ENCODE measurements at places on chromosomes 4 and X. TPM values are rescaled to one million over a fixed set of nuclear protein-coding genes. Genes with fewer than 3 reads are reported as not detected.

The CENPVL1 gene
- not detected for total RNA-seq

The GLRB gene
- total RNA-seq, result 2.9 TPM

The SPATA4 gene
- total RNA-seq, result 1.6 TPM

The TEC gene
- total RNA-seq, result under 0.01 TPM

The TLR10 gene
- total RNA-seq, result 2.0 TPM

DNA sequence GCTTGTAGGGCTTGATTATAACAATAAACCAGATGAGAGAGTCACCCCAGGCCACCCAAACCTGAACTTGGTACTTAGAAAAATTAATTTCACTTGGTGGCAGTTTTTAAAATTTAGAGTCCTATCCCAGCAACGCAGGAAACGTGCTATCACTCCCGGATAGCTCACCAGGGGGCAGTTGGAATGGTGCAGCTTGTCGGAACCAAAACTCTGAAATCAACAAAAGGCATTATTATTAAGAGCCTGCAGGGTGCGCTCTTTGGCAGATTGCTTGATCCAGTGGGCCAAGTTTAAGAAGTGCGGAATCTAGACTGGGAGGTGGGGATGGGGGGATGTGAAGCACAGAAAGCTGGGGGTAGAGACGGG lies 2.4 kb downstream of the FRAS1 start:
- no peak for DNase-seq

DNA sequence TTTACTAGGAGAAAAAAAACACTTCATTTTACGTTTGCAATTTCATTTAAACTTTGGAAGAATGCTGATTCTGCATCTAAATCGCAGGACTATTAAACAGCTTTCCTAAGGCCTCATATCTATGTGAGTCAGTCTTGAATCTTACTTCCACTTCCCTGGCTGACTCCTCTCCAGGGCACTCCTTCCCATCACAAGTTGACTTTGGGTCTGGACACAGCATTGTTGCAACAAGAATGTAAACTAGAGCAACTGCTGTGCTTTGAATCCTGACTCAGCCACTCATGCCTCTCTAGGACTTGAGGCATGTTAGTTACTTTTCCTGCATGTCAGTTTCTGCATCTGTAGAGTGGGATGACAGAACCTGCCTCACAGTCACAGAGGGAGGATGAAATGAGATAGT lies 413.8 kb downstream of the FAT4 start:
- no peak for DNase-seq

DNA sequence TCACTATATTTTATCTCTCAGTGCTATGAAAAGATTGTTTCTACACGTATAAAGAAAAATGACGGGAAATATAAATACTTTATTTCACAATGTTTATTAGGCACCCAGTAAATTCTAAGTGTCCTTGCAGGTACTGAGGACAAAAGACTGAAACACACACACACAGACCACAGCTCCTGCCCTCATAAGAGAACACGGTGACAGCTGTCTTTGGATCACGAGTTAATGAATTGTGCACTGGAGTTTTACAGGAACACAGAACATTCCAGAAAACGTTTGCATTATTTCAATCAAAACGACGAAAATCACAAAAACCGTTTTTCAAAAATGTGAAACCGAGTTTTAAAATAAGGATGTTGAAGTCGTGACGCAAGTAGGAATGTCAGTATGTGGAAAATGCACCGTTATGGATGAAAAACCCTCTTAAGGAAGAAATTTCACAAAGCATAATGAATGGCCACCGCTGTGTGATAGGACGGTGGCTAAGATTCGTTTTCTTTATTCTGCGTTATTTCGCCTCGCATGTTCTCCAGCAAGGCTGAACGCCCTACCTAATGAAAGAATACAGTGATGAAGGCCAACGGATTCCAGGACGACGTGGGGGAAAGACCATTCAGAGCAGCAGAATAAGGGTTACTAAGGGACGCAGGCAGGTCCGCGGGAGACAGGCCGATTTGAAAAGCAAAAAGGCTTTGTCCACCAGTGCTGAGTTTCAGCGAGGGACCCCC lies 24.2 kb downstream of the FAM156A start:
- no peak for DNase-seq

- no peak for DNase-seq
Observed at GRCh38 chr4:74369855-74370254, 4.9 kb downstream of the EREG start.

GRCh38 chr4:95540227-95540626 lies 8.5 kb downstream of the UNC5C start:
- no peak for DNase-seq

DNA sequence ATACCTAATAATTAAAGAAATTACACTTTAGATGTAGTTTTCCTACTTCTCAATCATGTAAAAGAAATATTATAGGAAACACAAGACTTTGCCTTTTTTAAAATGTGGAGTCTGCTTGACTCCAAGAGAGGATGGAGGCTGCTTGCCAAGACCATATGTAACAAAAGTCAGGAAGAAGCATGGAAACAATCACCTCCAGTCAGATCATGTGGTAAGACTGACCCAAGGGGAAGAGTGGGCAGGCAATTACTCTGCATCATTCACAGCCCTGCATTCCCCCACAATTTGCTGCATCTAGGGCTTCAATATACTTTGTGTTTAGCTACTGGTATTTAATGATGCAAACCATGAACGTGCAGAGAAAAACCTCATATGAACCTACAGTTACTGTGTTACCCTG lies 78.0 kb upstream of the RXFP1 start:
- DNase-seq, result no peak

DNA sequence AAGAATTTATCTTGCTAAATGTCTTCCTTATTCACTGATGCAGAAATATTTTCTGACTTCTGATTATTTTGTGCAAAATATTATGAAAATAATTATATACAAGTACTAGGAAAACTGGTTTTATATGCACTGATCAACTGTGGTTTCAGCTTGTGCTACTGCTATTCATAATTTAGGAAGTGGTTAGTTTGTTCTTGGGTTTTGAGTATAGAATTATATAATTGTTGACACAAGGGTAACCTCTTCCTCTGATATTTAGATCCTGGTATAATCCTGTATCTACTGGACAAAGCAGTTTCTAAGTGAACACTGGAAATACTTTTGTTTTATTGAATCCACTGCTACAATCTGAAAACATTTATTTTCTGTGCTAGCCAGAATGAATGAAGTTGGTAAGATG lies 182.8 kb downstream of the PDGFC start:
- DNase-seq, result no peak

- DNase-seq, result no peak
Observed at GRCh38 chrX:151563449-151563848, at the start of gene PASD1. Gene PASD1, plus strand, starts transcription at chrX:151563675. Its CDS starts 37,879 bp downstream, at chrX:151601554.

DNA sequence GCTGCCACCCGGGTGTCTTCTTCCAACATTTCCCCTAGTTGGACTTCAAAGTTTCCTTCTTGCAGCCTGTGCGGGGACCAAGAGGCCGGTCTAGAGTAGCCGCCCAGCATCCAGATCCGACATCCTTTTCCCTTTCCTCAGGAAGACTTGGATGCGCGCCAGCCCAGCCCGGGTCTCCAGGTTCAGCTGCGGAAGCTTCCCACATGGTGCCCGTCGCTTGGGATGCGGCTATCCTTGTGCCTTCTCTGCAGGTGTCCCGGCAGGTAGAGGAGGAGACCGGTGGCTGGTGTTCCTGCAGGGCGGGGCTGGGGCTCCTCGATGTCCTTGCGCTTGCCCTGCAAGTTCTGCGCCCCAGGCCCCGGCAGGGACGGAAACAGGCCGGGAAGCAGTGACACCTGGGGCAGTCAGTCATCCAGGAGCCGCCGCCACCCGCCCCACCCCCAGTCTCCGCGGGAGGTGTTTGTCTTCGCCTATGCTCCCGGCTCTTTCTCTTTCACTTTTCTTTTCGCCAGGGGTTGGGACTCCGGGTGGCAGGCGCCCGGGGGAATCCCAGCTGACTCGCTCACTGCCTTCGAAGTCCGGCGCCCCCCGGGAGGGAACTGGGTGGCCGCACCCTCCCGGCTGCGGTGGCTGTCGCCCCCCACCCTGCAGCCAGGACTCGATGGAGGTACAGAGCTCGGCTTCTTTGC lies at the start of gene IL15:
Gene IL15 (plus strand): TSS at position 502 of the 689 bp plus-strand sequence. CDS start 82,882 bp downstream, outside the sequence.
- peak; percentile 59 for DNase-seq

DNA sequence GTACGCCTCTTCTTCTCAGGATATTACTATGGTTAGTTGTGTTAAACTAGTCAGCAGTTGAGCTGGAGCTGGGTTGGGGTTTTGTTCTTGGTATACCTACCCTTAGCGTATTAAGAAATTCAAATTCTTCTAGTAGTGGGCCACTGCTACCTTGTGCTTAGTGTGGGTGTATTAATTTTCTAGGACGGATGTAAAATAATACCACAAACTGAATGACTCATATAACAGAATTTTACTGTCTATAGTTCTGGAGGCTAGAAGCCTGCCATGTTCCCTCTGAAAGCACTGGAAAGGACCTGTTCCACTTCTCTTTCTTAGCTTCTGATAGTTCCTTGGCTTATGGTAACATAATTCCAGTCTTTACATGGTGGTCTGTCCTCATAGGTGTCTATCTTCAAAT lies 1274.7 kb downstream of the ADGRL3 start:
- DNase-seq, result no peak

GRCh38 chr4:1011022-1011665 lies at the start of gene FGFRL1:
Gene FGFRL1, plus strand, starts transcription at chr4:1011626. Its CDS starts 860 bp downstream, at chr4:1012486.
- DNase-seq, result peak; percentile 92

DNA sequence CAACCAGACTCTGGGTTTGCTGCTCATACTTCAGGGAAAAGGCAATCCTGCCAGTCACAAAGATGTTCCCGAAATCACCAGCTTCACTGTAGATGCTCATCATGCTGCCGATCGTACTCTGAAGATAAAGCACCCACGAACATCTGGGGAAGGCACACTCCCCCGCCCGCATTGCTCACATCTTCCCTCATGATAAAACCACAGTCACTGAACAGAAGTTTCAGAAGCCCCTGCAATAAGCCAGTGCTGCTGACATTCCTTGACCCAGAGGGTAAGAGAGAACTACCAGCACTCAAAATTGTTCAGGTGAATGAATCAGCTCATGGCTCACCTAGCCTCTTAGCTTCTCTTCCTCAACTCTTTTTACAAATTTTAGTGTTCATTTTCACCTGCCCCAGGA lies 43.1 kb downstream of the SRPX2 start:
- no peak for DNase-seq

DNA sequence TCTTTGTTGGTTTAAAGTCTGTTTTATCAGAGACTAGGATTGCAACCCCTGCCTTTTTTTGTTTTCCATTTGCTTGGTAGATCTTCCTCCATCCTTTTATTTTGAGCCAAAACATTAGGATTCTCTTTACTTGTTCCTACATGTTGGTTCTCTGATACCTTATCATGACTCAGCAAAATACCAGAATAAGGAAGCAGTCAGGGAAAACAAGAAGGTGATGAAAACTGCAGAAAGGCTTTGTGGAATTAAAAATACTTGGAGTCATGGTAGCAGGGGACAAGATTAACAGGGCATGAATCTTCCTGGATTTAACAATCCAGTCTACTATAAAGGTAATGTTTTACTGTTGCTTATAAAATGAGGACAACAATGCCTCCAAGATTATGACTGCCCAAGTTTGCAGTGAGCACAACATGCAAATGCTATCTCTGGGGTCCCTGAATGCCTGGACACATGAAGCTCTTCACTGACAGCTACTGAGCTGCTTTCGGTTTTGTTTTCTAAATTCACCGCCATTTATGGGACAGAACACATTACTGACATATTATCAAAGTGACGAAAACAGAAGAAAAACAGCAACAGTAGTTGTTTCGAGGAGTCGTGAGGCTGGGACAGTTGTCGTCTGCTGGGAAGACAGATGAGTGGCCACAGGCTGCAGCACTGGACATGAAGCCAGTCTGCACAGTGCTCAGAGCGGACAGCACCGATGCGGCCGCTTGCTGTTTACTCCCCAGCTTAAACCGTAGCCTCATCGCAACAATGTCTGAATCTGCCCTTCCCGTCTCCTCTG lies 174.5 kb upstream of the DKK2 start:
- DNase-seq, result no peak

Measured in uterus (tissue), 4 donors.